WTC11 (cell line): ENCODE measurements at places on chromosomes 4 and X. TPM values are rescaled to one million over a fixed set of nuclear protein-coding genes. Genes with fewer than 3 reads are reported as not detected.

GRCh38 chr4:110854021-110854678 lies 231.3 kb upstream of the PITX2 start:
- H3K4me1 ChIP-seq, result 0 out of 2 replicates have a peak, but pooled peaks cover 3% of the 10 kb centered on the region
- no peak overlapping the region for H3K27ac ChIP-seq
- no peak overlapping the region for H3K4me3 ChIP-seq
- no peaks in the 10 kb centered on the region for H3K36me3 ChIP-seq
- peaks cover 6% of the 10 kb centered on the region; the same call in 1 of the 2 replicates for H3K27me3 ChIP-seq
- no peak for DNase-seq

DNA sequence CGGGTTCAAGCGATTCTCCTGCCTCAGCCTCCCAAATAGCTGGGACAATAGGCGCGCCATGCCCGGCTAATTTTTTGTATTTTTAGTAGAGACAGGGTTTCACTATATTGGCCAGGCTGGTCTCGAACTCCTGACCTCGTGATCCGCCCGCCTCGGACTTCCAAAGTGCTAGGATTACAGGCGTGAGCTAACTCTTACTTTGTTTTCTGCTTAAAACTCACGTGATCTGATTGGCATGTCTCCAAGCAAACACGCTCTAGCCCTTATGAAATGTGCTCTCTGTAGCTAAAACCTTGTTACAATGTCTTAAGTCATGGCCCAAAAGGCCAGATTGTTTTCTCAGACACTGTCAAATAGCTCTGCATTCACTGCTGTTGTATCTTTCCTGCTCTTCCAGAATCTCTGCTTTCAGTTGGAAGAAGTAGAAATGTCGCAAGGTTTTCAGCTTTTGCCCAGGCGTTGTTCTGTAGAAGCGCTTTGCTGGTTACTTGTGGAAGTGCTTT lies 39.7 kb upstream of the OGT start:
- H3K27ac ChIP-seq, result no peak overlapping the region
- H3K4me1 ChIP-seq, result peaks cover 4% of the 10 kb centered on the region; the same call in 1 of the 2 replicates
- no peaks in the 10 kb centered on the region for H3K36me3 ChIP-seq
- H3K27me3 ChIP-seq, result no peaks in the 10 kb centered on the region
- no peak for DNase-seq

DNA sequence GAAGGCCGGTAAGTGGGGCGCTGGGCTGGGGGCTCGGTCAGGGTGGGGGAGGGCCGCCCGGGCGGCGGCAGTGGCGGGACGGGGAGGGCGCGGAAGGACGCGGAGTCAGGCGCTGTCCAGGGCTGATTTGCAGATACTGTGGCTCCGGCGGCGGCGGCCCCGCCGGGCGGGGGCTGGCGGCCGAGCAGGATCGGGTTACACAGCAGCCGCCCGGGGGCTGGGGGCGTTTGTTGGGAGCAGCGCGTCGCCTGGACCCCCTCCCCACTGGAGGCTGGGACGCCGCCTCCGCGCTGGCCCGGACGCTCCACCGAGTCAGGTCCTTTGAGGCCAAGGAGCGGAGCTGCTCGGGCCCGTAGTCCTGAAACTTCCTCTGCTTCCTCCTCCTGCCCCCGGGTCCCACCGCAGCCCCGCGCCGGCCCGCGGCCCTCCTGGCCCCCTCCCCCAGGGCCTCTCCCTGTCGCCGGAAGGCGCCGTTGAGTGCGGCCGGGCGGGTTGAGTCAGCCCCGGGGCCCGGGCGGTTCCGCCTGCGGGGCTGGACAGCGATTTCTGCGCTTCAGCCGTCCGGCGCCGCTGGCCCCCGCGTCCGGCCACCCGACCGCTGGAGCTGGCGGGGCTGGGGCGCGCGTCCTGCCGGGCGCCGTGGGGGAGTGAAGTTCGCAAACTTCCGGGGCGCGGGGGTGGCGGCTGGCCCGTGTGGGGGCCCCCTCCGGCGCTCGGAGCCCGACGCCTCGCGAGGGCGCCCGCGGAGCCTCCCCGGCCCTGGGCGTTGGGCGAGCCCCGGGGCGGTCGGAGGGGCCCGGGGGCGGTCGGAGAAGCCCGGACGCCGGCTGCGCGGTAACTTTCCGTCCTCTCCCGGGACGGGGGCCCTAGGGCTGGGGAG lies 746 bp downstream of the REST start:
- H3K4me3 ChIP-seq, result peak overlapping the region; percentile 89
- peak overlapping the region; percentile 90; the same call in 1 of the 2 replicates for H3K27ac ChIP-seq
- peak; percentile 87 for DNase-seq
- peaks cover 49% of the 10 kb centered on the region for H3K4me1 ChIP-seq

GRCh38 chr4:113732967-113733527 lies 28.5 kb downstream of the CAMK2D start:
- no peak for DNase-seq
- no peaks in the 10 kb centered on the region for H3K36me3 ChIP-seq
- H3K4me1 ChIP-seq, result peaks cover 3% of the 10 kb centered on the region
- no peaks in the 10 kb centered on the region for H3K27me3 ChIP-seq

DNA sequence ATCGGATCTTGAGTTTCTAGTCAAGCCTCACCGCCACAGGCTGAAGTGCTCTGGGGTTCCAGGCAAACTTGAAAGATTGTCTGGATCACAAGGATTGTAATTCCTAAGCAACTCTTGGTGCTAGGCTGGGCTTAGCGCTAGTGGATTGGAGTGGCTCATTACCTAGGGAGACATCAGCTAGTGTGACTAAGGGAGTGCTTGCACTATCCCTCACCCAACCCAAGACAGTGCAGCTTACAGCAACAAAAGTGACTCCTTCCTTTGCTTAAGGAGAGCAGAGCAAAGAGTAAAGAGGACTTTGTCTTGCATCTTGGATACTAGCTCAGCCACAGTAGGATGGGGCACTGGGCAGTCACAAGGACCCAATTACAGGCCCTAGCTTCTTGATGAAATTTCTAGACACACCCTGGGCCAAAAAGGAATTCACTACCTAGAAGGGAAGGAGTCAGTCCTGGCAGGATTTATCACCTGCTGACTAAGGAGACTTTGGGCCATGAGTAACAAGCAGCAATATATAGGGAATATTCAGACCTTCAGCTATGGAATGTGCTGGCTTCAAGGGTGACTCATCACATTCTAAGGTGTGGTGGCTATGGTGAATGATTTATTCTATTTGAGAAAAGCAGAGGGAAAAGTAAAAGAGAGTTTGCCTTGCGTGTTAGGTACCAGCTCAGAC lies 1212.4 kb downstream of the PCDH18 start:
- H3K27ac ChIP-seq, result no peak overlapping the region
- H3K27me3 ChIP-seq, result no peaks in the 10 kb centered on the region
- H3K36me3 ChIP-seq, result no peaks in the 10 kb centered on the region
- H3K4me3 ChIP-seq, result no peak overlapping the region
- DNase-seq, result no peak
- peaks cover 26% of the 10 kb centered on the region for H3K4me1 ChIP-seq

GRCh38 chrX:131792356-131792749 lies 230.7 kb upstream of the STK26 start:
- no peak overlapping the region for H3K27ac ChIP-seq
- peaks cover 68% of the 10 kb centered on the region for H3K36me3 ChIP-seq

LIAS gene
- 23.1 to 23.5 TPM (median 23.1 TPM) in 3 replicates for total RNA-seq
